Activated CD4-positive, alpha-beta T cell treated with anti-CD3 and anti-CD28 coated beads, Interleukin-2, amount 50 U/mL, for 4 hours (primary cell): ENCODE measurements at places on chromosomes 3 and 15.

- no peak for DNase-seq
These were observed 47.7 kb upstream of the INSYN1 start for GRCh38 chr15:73800662-73801345.

DNA sequence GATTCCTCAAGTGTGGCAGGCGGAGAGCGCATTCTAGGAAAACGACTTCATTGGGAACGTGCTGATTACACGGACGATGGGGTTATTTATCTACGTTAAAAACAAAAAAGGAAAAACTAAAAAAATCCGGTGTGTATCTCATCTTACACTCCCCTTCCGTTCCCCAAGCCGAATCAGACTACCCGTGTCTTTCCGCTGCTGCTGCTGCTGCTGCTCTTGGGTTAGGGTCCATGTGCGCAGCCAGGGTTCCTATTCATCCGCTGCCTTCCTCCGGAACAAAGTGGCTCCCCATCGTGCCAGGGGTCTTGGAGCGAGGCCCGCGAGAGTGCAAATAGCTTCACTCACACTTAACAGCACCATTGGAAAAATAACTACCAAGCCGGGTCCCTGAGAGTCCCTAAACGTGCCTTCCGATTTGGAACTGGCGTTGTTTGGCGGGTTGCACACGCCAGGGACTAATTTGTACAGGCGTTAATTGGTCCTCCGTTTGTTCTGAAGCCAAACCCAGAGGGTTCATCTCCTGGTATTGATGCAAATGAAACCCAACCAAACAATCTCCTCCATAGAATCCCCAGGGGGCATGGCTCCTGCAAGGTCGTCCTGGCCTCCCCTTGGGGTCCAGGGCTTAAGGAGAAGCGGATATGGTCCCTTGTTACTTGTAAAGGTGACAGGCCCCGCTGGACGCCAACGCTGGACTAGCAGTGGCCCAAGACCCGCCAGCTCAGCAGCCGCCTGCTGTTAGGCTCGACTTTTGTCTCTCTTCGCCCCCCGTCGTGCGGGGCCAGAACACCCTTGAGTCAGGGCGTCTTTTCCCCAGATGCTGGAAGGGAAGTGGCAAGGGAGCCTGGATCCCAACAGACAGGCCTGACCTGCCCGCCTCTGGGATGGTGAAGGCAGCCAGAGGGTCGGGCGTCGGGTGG is 11.0 kb upstream of the ONECUT1 start:
- no peak for DNase-seq

DNA sequence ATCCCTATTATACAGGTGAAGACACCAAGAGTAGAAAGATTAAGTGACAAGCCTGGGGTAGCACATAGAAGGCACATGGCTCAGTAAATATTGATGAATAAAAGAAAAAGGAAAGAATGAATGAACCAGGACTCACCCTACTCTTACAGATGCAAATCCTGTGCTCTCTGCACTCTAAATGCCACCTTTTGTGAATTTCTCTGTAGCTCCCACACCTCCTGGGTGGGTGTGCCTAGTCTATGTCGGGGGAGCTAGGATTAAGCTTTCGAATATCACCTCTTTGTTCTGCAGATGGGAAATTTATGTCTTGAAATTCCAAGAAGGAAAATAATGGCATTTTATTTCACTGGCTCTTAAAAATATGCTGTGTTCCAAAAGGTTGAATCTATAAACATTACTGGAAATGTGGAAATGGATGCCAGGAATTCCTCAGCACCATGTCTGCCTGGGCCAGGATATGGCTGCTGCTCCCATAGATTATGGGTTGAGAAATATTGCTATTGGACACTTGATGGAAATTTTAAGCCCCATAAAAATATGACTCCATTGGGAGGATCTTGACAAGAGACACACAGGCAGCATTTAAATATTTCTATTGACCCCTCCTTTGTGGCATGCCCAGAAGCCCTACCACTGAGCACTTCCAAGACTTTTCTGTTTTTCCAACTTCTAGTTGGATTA is 43.3 kb downstream of the CCNB2 start:
- DNase-seq: no peak

DNA sequence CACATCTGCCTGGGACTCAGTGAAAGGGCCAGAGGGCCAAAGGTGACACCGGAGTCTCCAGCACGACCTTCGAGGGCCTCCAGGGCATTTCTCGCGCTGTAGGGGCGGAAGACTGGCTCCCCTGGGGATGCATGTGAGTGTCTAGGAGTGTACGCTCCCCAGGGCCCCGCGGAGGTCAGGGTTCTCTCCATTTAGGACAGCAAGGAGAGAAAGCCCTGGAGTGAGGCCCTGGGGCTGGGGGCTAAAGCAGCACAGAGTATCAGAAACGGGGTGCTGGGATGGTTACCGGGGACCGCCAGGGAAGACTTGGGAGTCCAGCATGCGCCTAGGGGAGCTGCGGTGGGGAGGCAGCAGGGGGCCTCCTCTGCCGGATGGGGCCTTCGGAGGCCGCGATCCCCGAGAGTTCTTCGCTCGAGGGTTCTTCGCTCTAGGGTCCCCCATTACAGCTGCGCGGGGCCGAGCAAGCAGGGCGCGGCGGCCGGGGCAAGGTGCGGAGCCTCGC is 595 bp upstream of the APBA2 start:
- no peak for DNase-seq

DNA sequence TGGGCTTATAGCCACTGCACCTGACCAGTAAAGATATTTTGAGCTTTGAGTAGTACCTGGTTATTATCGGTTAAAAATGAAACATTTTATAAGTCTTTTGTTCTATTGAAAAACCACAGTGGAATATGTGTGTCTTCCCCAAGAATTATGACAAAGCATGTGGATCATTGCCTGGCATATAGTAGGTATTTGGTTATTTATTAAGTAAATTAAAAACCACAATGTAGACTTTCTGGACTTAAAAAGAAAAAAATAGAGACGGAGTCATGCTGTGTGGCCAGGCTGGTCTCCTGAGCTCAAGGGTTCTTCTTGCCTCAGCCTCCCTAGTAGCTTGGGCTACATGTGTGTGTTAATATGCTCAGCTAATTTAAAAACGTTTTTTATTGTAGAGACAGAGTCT is 43.5 kb downstream of the UBE2E2 start:
- DNase-seq: no peak

DNA sequence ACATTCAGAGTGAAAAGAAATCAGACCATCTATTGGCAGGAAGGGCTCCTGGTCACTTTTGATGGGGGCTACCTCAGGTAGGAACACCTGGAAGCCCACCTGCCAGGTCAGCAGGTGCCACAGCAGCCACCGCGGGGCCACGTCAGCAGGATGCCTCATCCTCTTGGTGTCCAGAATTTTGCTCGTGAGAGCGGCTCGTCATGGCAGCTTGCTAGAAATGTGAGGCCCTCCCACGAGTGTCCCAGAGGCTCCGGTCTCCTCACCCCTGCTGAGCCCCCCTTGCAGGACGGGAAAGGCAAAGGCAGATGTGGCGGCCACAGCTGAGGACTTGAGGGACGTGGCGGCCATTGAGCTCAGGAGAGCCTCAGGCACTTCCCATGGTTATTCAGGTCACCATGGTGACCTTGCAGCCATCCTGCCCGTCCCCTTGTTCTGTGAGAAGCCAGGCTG is 129.4 kb downstream of the LRRK1 start:
- DNase-seq: no peak

- DNase-seq: no peak
These were observed 245.4 kb upstream of the TPM1 start for GRCh38 chr15:62797171-62797570.

GRCh38 chr3:190132371-190132770 is 11.7 kb upstream of the P3H2 start:
- DNase-seq: no peak

GRCh38 chr15:81279621-81280485 is 44.1 kb downstream of the STARD5 start:
- DNase-seq: no peak

GRCh38 chr3:162973428-162973917 is 1476.9 kb downstream of the OTOL1 start:
- no peak for DNase-seq

DNA sequence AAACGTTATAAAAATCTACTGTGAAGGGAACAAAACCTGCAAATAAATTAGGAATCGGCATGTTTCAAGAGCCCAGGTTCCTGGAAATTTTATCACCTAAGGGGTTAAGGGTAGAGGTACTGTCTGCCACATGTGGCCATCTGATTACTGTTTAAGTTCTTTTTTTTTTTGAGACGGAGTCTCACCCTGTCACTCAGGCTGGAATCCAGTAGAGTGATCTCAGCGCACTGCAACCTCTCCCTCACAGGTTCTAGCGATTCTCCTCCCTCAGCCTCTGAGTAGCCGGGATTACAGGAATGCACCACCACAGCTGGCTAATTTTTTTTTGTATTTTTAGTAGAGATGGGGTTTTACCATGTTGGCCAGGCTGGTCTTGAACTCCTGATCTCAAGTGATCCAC is 35.8 kb downstream of the UQCC5 start:
- DNase-seq: no peak

DNA sequence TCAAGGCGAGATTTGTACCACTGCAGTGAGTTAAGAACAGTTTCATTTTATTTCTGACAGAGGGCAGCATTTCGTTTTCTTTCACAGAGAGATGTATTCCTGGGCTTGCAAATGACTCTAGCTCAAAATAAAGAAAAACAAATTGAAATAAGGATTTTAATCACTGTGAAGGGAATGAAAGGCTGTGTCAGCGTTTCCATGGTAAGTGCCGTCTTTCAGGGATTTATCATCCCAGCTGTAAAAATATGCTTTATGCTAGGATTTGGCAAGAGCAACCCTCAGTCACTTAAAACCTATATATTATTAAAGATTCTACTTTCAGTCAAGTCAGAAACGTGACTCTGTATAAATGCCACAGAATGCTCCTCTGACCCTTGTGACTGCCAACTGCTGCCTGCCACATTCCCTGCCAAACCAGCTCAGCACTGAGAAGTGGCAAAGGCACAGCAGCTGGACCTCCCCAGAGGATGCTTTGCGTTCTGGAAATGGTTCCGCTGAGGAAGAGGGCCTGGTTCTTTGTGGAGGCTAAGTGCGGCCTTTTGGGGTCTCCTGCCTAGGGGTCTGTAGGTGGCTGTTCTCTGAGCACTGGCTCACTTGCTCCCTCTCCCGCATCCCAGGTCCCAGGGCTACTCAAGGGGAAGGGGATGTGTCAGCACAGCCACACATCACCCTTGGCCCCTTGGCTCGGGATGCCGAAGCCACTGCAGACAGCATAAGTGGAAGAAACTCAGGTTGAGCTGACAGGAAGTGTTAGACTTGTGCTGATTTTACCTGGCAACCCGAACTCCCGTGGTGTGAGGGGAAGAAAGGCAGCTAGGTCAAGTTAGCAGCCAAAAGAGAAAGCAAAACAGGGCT is 56.6 kb upstream of the POMGNT2 start:
- DNase-seq: peak; percentile 29

DNA sequence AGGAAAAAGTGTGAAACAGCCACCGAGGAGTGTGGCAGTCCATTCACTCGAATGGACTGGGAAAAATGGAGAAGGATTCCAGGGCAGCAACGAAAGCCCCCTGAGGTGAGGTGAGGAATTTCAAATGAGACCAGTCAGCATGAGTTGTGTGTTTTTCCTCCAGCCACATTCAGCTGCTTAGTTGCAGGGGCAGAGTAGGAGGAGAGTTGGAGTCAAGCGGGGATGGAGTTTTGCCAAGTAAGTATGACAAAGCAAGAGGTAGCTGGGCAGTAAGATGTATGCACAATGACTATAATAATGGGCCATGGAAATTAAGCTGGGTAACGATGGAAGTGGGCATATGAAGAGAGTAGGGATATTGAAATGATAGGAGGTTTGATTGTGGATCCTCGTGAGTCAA is 64.4 kb downstream of the CCDC54 start:
- DNase-seq: no peak
